Activated B cell treated with CpG ODN at 0.5 μM for 24 hours (primary cell): ENCODE measurements at places on chromosomes 5 and 9. TPM values are rescaled to one million over a fixed set of nuclear protein-coding genes. Genes with fewer than 3 reads are reported as not detected.

DNA sequence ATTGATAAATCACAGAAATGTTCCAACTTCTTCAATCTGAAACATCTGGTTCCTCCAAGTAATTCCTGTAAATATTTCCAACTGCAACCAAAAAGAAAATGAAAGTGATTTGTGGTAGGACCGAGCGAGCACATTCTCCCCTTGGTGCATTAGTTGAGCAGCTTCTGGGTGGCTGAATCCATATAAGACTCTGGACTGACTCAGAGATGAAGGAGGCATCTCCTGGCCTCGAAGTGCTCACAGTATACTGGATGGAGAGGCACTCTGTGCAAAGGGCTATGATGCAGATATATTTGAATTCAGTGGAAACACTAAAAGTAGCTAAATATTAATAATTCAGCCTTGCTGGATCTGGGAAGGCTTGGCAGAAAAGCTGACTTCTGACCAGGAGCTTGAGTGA is 265.0 kb downstream of the MARCHF11 start:
- H3K27ac ChIP-seq: no peak overlapping the region
- DNase-seq: no peak
- H3K4me3 ChIP-seq: no peak overlapping the region
- H3K36me3 ChIP-seq: no peaks in the 10 kb centered on the region
- H3K27me3 ChIP-seq: no peaks in the 10 kb centered on the region

DNA sequence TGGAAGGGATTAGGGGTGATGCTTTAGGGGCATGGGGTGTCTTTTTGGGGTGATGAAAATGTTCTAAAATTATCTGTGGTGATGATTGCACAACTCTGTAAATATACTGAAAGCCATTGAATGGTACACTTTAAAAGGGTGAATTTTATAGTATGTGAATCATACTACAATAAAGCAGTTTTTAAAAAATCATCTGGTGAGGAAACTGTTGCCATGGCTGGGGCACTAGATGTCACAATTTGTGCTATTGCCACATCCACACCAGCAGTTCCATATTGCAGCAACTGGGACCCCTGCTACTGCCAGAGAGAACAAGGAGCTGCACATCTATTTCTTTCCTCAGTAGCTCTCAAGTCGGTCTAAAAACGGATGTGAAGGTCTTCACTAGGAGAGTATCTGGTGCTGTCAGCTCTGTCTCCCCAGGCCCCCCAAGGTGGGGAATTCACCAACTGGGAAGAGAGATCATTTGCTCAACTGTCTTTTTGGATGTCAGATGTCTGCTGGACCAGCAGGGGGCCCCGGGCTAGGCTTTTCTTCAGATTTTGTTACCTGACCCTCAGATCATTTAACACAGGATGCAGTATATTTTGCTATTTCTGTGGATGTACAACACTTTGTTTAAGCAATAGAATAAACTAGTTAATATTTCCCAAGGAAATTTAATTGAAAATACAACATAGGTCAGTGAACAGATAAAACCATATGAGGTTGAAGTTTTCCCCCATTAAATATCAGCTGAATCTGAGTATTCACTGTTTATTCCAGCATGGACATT is 13.2 kb downstream of the CMYA5 start:
- no peaks in the 10 kb centered on the region for H3K27me3 ChIP-seq
- H3K27ac ChIP-seq: no peak overlapping the region
- no peaks in the 10 kb centered on the region for H3K36me3 ChIP-seq
- peaks cover 8% of the 10 kb centered on the region for H3K4me1 ChIP-seq
- H3K4me3 ChIP-seq: no peak overlapping the region

DNA sequence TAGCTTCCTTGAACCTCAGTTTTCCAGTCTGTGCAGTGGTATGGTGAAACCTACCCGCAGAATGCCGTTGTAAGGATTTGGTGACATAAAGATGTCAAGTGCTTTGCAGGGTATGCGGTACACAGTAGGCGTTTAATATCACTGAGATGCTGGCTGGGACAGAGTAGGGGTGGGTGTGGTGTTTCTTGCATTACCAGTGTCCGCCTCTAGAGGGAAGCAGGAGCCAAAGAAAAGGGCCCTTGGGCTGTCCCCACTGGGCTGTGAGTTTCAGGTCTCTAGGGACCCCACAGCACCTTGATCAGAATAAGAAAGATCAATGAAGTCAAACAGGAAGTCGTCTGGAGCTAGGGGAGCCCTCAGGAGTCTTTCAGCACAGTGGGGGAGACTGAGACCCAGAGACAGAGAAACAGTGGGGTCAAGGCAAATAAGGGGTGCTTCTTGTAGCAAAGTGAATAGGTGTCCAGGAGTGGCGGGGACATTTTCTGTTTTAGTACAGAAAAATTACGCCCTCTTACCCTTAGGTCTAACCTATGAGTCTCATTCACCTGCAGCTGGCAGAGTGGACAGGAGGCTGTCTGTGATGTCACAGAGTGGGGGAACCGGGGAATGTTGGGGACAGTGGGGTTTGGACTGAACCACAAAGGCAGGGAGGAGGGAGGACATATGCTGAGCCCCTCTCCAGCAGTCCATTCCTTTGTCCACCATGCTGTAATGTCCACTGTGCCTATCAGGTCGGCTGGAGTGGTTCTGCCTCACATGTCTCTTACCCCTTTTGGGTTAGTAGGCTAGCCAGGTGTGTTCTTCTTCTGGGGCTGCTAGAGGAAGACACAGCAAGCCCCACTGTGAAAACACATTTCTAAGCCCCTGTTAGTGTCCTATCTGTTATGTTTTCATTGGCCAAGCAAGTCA is 4.7 kb upstream of the TEX53 start:
- peaks cover 11% of the 10 kb centered on the region for H3K36me3 ChIP-seq
- H3K4me1 ChIP-seq: peaks cover 6% of the 10 kb centered on the region
- no peak overlapping the region for H3K4me3 ChIP-seq
- no peaks in the 10 kb centered on the region for H3K27me3 ChIP-seq

DNA sequence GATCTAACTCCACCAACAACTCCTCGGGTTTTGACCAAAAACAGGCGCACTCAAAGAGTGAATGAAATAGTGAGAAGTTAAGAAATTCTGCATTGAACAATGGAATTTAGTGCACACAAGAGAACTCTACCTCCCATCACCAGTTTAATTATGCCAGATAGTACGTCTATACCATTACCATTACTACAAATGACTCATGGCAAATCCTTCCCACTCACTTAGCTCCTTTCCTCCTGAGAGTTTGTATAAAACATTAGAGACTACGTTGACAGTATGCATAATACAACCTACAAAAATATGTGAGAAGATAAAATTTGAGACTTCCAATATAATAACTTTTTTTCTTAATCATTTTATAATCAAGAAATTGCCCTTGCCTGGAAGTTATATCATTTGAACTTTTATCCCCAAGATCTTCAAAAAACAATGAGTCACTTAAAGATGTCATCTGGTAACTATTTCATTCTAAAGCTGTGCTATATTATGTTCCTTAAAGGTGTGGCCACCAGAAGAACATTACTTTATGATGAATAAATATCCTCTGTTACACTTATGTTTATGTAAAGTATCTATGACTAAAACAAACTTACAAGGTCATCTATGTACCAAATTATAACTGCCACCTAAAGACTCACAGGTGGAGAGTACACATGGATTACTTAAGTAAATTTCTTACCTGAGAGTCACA is 297.9 kb upstream of the PTGER4 start:
- H3K4me1 ChIP-seq: peaks cover 50% of the 10 kb centered on the region
- no peak overlapping the region for H3K4me3 ChIP-seq
- no peaks in the 10 kb centered on the region for H3K27me3 ChIP-seq
- H3K27ac ChIP-seq: no peak overlapping the region
- DNase-seq: no peak
- no peaks in the 10 kb centered on the region for H3K36me3 ChIP-seq

- H3K36me3 ChIP-seq: peaks cover 43% of the 10 kb centered on the region
- no peaks in the 10 kb centered on the region for H3K27me3 ChIP-seq
- H3K4me3 ChIP-seq: no peak overlapping the region
- DNase-seq: no peak
- no peaks in the 10 kb centered on the region for H3K4me1 ChIP-seq
- H3K27ac ChIP-seq: no peak overlapping the region
Measured at GRCh38 chr5:37601163-37601562, 222.0 kb downstream of the WDR70 start.

DNA sequence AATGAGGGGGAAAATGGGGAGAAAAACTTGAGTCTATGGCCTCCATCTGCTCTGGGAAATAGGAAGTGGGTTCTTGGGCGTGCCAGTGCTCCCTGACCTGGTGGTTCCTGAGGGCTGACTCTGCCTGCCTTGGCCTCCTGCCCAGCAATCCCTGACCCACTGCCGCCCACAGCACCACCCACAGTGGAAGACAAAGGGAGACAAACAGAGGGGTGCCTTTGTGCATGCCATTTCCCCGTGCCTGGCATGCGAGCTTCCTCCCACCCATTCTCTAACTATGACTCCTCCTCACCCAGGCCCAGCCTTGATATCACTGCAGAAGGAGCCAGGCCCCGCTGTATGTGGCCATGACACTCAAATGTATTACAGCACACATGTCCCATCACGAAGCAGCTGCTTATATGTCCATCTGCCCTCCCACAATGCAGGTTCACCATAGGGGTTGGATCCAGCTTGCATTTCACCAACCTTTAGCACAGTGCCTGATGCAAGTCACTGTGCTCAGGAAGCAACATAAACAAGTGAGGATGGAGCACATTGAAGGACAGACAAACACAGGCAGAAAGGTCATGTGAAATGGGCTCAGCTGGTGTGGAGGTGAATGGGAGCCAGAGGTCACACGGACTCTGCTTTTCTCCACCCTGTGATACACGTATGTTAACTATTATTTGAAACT is 84.4 kb downstream of the ADRB2 start:
- no peaks in the 10 kb centered on the region for H3K36me3 ChIP-seq
- no peaks in the 10 kb centered on the region for H3K27me3 ChIP-seq
- no peak for DNase-seq
- H3K27ac ChIP-seq: no peak overlapping the region
- peaks cover 4% of the 10 kb centered on the region for H3K4me1 ChIP-seq
- no peak overlapping the region for H3K4me3 ChIP-seq

GRCh38 chr9:131226226-131226625 is 50.1 kb downstream of the FAM78A start:
- H3K4me1 ChIP-seq: peaks cover 13% of the 10 kb centered on the region
- no peaks in the 10 kb centered on the region for H3K27me3 ChIP-seq
- DNase-seq: no peak
- H3K27ac ChIP-seq: no peak overlapping the region
- peaks cover 58% of the 10 kb centered on the region for H3K36me3 ChIP-seq

GRCh38 chr5:139124774-139125520 is 73.2 kb downstream of the SIL1 start:
- no peaks in the 10 kb centered on the region for H3K4me1 ChIP-seq
- H3K36me3 ChIP-seq: peaks cover 36% of the 10 kb centered on the region
- H3K4me3 ChIP-seq: no peak overlapping the region
- no peaks in the 10 kb centered on the region for H3K27me3 ChIP-seq
- DNase-seq: no peak
- no peak overlapping the region for H3K27ac ChIP-seq

DNA sequence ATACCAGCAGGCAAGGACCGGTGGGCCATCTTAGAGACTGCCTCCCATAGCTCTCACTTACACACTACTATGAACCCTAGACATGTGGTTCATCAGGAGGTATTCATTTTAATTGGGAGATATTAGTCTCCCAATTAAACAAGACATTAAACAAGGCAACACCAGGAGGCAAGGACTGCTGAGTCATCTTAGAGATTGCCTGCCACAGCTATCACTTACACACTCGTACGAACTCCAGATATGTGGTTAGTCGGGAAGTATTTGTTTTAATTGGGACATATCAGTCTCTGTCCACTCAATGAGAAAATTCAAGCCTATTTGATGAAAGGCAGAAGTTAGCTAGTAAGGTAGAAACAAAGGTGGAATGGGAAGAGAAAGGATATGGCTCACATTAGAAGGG is 343.9 kb downstream of the NFIB start:
- H3K27ac ChIP-seq: no peak overlapping the region
- H3K4me1 ChIP-seq: no peaks in the 10 kb centered on the region
- H3K4me3 ChIP-seq: no peak overlapping the region
- H3K27me3 ChIP-seq: no peaks in the 10 kb centered on the region
- no peaks in the 10 kb centered on the region for H3K36me3 ChIP-seq

DNA sequence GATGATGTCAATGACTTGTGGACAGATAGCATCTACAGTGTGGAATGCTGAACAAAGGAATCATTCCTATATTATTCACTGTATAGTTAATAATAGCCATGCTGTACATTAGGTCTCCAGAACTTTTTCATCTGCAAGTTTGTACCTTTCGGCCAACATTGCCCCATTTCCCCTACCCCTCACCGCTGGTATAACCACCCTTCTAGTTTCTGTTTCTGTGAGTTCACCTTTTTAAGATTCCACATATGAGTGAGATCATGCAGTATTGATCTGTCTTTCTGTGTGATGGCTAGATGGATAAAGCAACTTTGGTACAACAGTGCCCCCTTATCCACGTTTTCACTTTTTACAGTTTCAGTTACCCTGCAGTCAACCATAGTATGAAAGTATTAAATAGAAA is 18.8 kb upstream of the ALDH1B1 start:
- no peak overlapping the region for H3K4me3 ChIP-seq
- no peaks in the 10 kb centered on the region for H3K4me1 ChIP-seq
- no peak for DNase-seq
- no peaks in the 10 kb centered on the region for H3K36me3 ChIP-seq
- H3K27me3 ChIP-seq: peaks cover 11% of the 10 kb centered on the region
- no peak overlapping the region for H3K27ac ChIP-seq

DNA sequence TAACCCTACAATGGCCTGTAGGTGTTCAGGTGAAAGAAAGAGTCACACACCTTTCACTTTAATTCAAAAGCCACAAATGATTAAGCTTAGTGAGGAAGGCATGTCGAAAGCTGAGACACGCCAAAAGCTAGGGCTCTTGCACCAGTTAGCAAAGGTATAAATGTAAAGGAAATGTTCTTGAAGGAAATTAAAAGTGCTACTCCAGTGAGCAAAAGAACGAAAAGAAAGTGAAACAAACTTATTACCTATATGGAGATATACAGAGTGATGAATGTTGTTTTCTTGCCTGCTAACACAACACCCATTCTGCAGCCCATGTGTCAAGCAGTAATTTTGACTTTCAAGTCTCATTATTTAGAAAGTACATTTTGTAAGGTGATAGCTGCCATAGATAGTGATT is 254.2 kb upstream of the SLC24A2 start:
- H3K4me3 ChIP-seq: peak overlapping the region; percentile 19
- DNase-seq: no peak
- no peaks in the 10 kb centered on the region for H3K36me3 ChIP-seq
- no peaks in the 10 kb centered on the region for H3K27me3 ChIP-seq

GRCh38 chr5:141491323-141492167 is 2.7 kb downstream of the PCDHGC5 start:
- DNase-seq: no peak
- no peak overlapping the region for H3K27ac ChIP-seq
- H3K4me1 ChIP-seq: peaks cover 18% of the 10 kb centered on the region
- H3K4me3 ChIP-seq: peak overlapping the region; percentile 81

- no peak overlapping the region for H3K27ac ChIP-seq
- H3K4me3 ChIP-seq: peak overlapping the region; percentile 50
- no peak for DNase-seq
- H3K4me1 ChIP-seq: peaks cover 19% of the 10 kb centered on the region
- peaks cover 46% of the 10 kb centered on the region for H3K27me3 ChIP-seq
Measured at GRCh38 chr5:76081811-76082771, 1.1 kb upstream of the SV2C start.

PKD2L2 gene
- total RNA-seq: not detected in 2 replicates

RNF180 gene
- not detected in 2 replicates for total RNA-seq

GHR gene
- not detected in 2 replicates for total RNA-seq

TSLP gene
- total RNA-seq: not detected in 2 replicates

KCTD16 gene
- not detected in 2 replicates for total RNA-seq
